ENCODE measurements at places on chromosomes 2 and 18.

GRCh38 chr18:68219872-68220271, 495.0 kb downstream of the TMX3 start:
- DNase-seq = no peak

DNA sequence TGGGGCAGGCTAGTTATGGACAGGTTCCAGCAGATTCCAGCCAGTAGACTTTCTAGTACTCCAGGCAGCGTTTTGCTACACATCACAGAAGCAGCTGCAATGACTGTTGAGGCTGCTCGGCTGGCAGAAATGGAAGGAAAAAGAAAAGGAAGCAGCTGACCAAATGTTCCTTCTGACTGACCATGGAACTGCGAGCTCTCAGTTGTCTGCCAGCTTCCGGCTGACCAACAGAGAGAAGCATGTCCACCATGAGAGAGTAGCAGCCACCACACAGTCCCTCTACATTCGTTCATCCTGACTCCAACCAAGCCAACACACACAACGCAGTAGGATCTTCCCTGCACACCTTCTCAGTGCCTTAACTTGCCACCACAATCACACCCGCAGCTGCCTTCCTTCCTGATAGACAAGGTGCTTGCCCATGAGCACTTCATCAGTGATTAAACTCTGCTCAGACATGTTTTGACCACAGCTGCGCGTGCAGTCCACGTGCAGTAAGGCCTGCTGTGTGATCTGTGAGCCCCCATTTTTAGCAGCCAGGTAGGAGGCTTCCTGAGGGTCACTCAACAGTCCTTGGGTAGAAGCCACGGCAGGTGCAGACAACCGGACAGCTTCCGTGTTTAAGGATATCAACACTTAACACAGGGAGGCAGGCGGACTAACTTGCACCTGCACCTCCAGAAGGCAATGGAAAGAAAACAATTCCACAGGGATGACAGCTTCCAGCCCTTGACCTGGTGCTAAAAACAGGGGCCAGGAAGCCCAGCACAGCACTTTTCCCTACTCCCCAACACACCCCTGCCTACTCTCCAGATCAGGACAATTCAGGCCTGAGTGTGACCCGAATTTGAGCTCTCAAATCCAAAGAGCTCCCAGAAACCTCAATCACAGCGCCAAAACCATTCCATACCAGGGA, 996 bp downstream of the TGFBRAP1 start:
- peak; percentile 11 for DNase-seq

GRCh38 chr2:215286309-215286708, 25.6 kb upstream of the ATIC start:
- DNase-seq = no peak

GRCh38 chr18:8368512-8369217, 240.6 kb upstream of the RAB12 start:
- DNase-seq = no peak

DNA sequence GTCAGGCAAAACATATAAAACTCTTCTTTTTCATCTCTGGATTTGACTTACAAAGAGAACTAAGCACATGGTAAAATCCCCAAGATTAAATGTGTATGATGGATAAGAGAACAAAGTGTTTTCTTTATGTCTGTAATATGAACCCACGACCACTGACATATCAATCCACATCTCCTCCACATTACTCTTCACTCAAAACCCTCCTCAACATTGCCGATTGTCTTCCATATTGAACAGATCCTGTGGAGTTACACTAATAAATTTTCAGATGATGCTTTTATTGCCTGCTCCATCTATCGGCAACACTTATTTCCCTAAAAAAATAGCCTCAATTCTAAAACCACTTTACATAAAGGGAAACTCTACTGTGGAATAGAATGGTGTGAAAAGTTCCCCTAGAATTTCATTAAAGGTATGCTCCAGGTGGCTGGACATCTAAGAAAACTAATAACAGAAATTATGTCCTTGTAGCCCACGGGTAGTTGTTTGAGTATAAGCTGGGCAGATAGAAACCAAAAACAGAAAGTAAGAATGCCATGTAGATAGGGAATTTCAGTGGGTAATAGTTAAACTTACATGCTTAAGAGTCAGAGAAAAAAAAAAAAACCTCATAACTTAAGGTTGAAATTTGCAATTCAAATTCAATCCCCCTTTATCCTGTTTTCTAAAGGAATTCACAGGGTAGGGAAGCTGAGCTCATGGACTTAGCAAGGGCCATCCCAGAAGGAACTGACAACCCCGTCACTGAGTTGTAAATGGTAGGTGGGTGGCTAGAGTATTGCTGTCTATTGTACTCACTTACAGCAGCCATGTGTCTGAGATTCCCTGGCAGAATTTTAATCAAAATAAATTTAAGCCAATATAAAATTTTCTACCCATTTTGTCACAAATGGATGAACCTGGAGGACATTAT, 305.4 kb upstream of the LYPD1 start:
- DNase-seq = no peak
